Stimulated activated CD8-positive, alpha-beta memory T cell treated with anti-CD3 and anti-CD28 coated beads, Interleukin-4, amount 100 ng/mL, for 24 hours (primary cell): ENCODE measurements at places on chromosomes 7 and 10.

DNA sequence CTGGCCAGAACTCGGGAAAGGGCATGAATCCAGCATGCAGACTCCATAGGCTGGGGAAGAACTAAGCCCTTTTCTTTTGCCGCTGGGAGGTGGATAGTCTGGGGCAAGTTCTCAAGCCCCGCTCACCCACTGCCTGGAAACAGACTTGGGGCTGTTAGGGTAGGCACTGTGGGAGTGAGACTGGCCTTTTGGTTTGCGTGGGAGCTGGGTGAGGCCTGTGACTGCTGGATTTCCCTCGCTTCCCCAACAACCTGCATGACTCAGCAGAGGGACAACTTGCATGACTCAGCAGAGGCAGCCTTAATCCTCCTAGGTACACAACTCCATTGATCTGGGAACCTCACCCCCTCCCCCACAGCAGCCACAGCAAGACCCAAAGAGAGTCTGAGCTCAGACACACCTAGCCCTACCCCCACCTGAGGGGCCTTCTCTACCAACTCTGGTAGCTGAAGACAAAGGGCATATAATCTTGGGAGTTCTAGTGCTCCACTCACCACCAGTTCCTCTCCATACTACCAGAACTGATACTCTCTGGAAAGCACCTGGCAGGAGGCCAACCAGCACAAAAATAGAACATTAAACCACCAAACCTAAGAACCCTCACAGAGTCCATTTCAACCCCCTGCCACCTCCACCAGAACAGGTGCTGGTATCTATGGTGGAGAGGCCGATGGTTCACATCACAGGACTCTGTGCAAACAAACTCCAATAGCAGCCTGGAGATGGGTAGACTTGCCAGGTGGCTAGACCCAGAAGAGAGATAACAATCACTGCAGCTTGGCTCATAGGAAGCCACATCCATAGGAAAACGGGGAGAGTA lies 81.4 kb upstream of the LAMB4 start:
- no peak for DNase-seq

GRCh38 chr10:60573336-60573735 lies 183.7 kb upstream of the ANK3 start:
- DNase-seq, result peak; percentile 37

DNA sequence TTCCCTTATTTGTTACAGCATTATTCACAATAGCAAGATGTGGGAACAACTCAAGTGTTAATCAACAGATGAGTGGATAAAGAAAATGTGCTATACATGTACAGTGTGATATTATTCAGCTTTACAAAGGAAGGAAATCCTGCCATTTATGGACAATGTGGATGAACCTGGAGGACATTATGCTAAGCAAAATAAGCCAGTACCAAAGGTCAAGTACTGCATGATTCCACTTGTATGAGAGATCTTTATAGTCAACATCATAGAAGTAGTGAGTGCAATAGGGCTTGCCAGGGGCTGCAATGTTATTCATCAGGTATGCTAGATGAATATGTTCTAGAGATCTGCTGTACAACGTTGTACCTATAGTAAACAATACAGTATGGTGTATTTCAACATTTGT lies 138.5 kb upstream of the AGR3 start:
- DNase-seq, result no peak

- no peak for DNase-seq
These were observed 280.9 kb upstream of the AKR1E2 start for GRCh38 chr10:4545062-4545461.

- DNase-seq, result no peak
These were observed 91.6 kb downstream of the EGFR start for GRCh38 chr7:55110282-55110992.

GRCh38 chr10:64365663-64366062 lies 844.5 kb downstream of the REEP3 start:
- no peak for DNase-seq

GRCh38 chr7:107468824-107469223 lies 1.0 kb upstream of the GPR22 start:
- DNase-seq, result no peak

GRCh38 chr10:24344279-24344678 lies 135.3 kb downstream of the KIAA1217 start:
- DNase-seq, result no peak

GRCh38 chr10:34649385-34649784 lies 165.7 kb downstream of the PARD3 start:
- DNase-seq, result no peak

DNA sequence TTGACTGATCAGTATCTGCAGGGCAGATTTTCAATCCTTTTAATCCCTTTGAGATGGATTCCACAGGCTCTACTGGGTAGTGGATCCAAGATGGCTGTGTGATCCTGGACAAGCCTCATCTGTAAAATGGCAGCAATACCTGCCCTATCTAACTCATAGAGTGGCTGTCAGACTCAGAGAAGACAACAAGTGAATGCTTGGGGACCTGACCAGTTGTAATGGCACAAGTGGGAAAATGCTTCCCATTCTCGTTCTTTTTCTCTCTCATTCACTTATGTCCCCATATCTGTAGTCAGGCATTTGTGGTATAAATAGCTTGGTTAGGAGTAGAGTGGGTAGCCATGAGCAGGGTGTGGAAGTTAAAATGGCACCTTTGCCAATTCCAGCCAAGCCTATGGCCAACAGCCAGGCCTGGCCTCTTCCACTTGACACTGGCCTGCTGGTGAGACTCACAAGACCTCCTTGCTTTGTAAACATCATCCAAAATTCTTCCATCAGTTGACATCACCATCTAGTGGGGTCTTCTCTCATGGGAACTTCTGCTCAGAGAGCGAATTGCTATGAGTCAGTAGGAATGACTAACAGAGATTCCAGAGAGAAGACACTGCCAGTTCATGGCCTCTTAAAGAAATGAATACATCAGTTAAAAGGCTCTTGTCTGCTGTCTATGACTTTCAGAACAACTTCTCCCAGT lies 150.1 kb downstream of the PLPP4 start:
- DNase-seq, result no peak

- peak; percentile 88 for DNase-seq
These were observed at the start of gene MRPS16 for GRCh38 chr10:73252445-73253224. Gene MRPS16 (minus strand): TSS chr10:73252644. CDS start chr10:73252482, 162 bp downstream.

DNA sequence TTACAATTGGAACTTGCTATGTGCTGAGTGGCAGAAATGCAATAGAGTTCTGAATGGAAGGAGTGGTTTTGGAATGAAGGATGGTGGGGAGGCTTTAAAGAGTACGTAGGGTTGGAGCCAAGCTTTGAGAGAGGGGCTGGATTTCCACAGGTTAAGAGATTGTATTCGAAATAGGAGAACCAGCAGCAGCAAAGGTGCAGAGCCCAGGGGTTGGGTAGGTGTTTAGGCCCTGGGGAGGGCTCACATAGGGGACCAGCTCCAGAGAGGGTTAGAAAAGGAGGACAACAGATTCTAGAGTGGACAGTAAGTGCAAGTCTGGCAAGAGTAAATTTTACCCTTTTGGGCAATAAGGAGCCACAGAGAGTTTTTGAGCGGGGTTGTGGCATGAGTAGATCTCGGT lies 297.2 kb downstream of the RPS24 start:
- no peak for DNase-seq

GRCh38 chr7:149257146-149257545 lies 4.8 kb upstream of the ZNF783 start:
- DNase-seq, result no peak

DNA sequence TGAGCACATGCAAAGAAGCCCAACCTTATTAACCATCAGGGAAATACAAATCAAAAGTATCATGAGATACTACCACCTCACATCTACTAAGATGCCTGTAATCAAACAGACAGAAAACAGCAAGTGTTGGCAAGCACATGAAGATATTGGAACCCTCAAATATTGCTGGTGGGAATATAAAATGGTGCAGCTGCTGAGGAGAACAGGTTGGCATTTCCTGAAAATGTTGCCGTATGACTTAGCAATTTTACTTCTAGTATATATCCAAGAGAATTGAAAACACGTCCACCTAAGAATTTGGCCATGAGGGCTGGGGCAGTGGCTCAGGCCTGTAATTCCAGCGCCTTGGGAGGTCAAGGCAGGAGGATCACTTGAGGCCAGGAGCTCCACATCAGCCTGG lies 39.4 kb upstream of the TNRC18 start:
- no peak for DNase-seq

- no peak for DNase-seq
These were observed 40.6 kb downstream of the MCU start for GRCh38 chr10:72732521-72732920.

DNA sequence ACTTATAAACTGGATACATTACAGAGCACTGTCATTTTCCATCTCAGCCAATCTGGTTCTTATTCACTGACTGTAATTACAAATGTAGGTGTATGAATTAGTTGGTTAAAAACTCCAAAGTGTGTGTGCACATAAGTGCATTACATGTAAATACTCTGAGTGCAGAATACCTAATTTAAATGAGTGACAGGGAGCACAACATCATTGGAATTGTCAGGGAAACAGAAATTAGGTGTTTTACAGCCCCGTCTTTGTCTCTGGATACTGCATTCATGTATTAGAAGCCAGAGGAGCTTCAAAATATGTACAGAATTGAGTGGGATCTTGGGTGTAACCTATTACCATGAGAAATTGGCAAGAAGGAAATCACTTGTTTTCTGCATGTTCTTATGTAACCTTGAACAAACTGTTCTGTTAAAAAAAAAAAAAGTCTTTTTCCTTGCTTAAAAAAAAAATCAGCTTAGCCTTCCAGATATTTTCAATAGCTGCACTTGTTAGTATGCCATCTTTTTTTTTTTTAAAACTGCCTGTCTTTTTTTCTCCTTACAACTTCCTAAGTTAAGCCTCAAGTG lies 31.1 kb downstream of the CELF2 start:
- no peak for DNase-seq

DNA sequence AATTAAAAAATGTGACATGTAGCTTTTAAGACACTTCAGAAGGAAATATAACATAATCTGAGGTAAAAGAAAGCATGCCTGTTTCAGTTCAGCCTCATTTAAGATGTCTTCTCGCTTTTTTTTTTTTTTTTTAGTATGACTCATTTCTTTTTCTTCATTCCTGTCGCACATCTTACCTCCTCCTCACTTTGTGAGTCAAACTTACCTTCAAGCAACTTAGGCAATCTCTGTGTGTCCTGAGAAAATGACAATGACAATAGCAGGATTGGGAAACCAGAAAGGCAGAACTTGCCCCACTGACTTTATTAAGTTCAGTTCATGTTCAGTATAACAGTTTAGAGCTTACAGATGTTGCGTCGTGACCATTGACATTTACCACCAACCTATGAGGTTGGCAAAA lies 7.7 kb downstream of the PTN start:
- no peak for DNase-seq

DNA sequence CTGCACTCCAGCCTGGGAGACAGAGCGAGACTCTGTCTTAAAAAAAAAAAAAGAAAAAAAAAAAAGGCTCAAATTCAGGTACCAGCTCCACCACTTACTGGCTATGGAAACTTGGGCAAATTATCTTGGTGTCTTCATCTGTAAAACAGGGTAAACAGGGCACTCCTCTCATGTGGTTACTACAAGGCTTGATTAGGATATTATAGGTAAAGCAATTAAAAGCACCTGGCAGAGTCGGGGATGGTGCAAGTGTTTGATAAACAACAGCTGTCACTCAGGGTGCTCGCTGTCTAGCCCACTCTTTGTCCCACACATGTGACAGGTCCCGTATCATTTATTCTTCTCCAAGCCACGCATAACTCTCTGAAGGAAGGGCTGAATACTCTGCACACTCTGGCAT lies 96.9 kb downstream of the SORBS1 start:
- no peak for DNase-seq

GRCh38 chr10:101831169-101831811 lies 12.3 kb downstream of the KCNIP2 start:
- no peak for DNase-seq

DNA sequence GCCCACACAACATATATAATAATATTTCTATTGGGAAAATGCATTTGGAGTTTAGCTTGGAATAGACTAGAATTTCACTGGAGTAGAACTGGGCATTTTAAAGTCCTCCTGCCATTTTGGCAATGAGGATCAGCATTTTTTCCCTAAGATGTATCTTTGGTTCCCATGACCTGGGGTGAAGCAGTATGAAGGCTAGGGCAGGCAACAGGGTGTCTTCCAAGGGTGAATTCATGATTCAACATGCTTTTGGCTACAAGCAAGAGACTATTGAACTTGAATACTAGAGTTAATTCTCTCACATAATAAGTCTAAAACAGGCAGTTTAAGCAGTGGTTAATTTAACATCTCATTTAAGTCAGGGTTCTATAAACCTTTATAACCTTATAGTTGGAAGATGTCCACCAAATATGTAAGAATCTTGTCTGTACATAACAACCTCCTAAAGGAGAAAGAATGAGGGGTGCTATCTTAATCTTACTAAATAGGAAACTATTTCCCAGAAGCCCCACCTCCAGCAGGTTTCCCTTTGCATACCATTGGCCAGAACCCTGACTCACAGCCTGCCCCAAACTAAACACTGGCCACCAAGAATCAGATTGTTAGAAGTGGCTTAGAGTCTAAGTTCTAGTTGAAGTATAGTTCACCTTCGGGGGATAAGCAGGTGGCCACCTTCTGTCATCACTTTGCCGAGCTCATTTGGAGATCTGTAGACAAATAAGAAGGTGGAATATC lies 96.0 kb upstream of the PRPS1L1 start:
- DNase-seq, result no peak

DNA sequence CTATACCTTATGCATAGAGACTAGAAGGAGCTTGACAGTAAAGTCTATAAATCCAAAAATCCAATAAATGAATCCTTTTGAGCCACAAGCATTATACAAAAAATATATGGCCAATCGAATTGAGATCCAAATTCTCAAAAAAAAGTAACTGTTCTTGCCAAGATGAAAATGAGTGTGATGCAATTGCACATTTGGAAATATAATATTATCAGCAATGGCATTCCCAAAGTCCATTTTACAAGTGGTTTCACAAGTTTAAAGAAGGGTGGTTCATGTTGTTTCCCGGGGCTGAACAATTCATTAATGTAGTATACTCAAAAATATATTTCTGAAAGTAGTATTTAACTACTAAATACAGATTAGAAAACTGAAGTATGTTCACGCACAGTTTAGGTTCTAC lies 7.3 kb downstream of the RP9 start:
- no peak for DNase-seq

DNA sequence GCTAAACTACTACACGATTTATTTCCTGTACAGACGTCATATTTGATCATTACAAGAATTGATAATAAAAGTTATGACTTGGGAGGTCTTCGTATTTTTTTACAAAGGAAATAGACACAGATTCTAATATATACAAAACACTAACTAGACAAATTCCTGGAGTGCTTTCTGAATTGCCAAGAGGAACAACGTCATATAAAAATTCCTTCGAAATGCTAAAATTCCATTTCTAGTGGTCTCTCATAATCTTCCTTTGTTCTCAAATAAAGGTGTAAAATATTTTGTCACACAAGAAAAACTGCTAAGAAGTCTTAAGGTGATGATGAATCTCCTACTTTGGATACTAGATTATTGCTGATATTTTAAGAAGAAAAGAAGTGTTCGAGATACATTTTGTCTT lies 85.4 kb downstream of the CDK6 start:
- no peak for DNase-seq

DNA sequence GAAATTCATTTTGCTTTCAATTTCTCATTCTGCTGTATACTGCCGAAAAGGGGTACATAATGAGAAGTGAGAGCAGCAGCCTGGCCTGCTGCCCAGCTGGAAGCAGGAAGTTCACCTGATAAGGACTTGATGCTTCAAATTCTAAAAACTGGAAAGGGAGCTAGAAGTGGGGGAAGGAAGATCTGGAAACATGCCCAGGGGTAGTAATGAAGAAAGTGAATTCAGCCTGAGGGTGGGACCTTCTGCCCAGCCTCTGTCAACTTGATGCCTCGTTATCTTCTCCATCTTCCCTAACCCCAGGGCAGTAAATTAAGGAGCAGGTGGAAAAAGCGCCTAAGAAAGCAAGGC lies 69.4 kb downstream of the ARMH3 start:
- no peak for DNase-seq

- peak; percentile 66 for DNase-seq
These were observed 7.8 kb downstream of the HPS6 start for GRCh38 chr10:102072673-102073527.
